ENCODE measurements at places on chromosomes 12 and 14. TPM values are rescaled to one million over a fixed set of nuclear protein-coding genes. Genes with fewer than 3 reads are reported as not detected.

Gene LPAR5
- 15.1 TPM for total RNA-seq

Gene ACVR1B
- total RNA-seq = 10.7 TPM

- DNase-seq = no peak
Observed at GRCh38 chr14:93720981-93721483, 67.3 kb downstream of the PRIMA1 start.

- DNase-seq = no peak
Observed at GRCh38 chr14:83004456-83005006, 1470.9 kb upstream of the SEL1L start.

Data from T-cell (primary cell).